HFFc6 (cell line): ENCODE measurements at places on chromosomes 1 and 21. TPM values are rescaled to one million over a fixed set of nuclear protein-coding genes. Genes with fewer than 3 reads are reported as not detected.

Gene LIN28A
- not detected in 3 replicates for total RNA-seq

Gene DNM3
- 0.21 and 0.26 TPM in 2 replicates for total RNA-seq

DNA sequence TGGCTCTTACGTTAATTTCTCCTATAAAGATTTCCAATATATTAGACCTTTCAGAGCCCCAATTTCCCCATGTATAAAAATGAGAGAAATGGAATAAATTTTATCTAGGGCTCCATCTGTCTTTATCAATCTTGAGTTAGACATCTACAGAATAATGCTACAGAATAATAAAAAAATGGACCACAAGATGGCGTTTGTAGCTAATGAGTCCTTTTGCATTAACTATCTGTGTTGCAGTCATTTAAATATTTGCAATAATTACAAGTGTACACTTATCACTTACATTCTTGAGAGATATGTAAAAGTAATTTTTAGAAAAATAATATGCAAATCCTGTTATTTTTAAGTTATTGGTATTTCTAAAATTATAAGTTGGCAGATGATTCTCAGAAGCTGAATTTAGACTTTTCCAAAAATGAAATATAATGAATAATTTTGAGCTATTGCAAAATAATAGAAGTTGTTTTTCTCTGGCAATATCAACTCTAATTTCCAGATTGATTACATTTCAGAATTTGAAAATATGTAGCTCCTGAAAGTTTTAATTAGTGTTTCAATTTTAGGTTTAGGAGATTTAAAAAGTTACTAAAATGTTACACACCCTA, 87.7 kb downstream of the SNX7 start:
- peak; percentile 7 for DNase-seq

DNA sequence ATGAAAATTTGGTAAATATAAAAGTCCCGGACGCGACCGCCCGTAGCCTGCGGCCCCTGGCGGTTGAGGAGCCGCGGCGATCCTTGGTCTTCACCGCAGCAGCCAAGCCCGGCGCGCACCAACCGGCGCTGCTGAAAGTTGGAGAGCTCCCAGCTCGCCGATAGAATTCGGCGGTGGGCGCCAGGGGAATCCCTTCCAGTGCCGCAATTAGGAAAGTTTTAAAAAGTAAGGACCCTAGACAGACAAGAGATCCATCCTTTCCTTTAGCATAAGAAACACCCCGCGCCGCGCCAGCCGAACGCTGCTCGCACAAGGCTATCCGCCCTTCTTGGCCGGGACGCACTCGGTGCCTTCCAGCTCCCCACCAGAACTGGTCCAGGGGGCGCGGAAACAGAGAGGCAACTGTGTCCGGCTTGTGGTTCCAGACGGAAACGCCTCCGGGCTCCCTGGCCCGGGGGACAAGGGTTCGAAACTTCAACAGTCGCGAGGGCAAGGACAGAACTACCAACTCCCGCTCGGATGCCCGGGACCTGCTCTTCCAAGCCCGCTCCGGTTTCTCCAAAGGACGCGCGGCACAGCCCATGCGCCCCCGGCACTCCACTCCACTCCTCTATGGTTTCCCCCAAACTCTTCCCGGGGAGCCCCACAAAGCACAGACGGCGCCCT, 1.7 kb downstream of the FAM78B start:
- no peak for DNase-seq

Gene U2AF1
- total RNA-seq, result 7.2 to 32.1 TPM (median 15.6 TPM) in 3 replicates

- no peak for DNase-seq
Measured at GRCh38 chr1:245272676-245273075, 117.9 kb downstream of the KIF26B start.

GRCh38 chr21:46089285-46089684, 8.6 kb upstream of the COL6A2 start:
- no peak for DNase-seq

DNA sequence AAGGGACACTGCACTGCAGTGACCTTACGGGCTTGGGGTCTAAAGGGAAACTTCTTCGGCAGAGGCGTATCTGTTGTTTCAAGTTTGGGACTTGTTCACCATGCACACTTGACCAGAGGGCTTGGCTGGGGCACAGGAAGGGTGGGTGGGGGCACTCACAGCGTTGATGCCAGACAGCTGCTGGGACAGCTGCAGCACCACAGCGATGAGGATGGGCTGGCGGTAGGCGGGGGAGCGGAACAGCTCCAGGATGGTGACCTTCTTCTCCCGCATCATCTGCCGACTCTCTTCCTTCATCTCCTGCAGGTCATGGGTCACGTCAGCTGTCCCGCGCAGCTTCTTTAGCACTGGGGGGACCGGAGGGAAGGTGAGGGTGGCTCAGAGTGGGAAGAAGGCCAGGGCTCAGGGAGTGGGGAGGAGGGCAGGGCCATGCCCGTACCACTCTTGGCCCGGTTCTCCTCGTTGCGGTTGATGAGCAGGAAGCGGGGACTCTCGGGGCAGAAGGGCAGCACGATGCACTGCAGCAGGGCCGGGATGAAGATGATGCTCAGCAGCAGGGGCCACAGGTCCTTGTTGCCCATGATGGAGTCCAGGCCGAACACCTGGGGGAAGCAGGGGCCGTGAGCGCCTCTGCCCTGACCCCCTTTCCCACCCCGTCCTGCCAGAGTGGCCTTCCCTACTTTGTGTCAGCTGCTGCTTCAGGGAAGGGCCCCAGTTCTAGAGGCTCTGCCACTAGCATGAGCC, 29.1 kb downstream of the SLC2A1 start:
- DNase-seq, result no peak

- DNase-seq, result no peak
Measured at GRCh38 chr1:247421074-247421473, 5.1 kb downstream of the NLRP3 start.

DNA sequence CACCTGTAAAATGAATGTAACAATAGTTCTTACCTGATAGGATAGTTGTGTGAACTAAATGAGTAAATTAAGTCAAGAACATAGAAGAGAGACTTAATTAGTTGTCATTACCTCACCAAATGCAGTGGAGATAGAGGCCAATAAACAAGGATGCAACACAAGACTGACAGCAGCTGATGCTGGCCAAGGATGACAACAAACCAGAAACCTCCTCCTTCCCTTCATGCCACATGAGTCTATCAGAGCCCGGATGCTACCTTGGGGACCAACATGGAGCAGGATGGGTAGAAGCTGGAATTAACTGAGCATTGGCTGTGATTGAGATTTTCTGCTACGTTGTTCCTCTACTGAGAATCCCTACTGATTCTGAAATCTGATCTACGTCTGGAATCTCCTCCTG, 30.3 kb upstream of the USP1 start:
- DNase-seq, result no peak

Gene RPTN
- not detected in 3 replicates for total RNA-seq

- DNase-seq, result no peak
Measured at GRCh38 chr1:82139751-82140468, 339.2 kb downstream of the ADGRL2 start.

- no peak for DNase-seq
Measured at GRCh38 chr1:231871878-231872277, 245.3 kb downstream of the DISC1 start.

- no peak for DNase-seq
Measured at GRCh38 chr1:33155877-33156538, 25.8 kb downstream of the TRIM62 start.

Gene GBP7
- total RNA-seq, result not detected in 2 replicates

- DNase-seq, result no peak
Measured at GRCh38 chr1:232650845-232651244, 20.9 kb upstream of the SIPA1L2 start.

Gene KRTAP13-2
- not detected in 3 replicates for total RNA-seq

Gene C1orf141
- not detected in 3 replicates for total RNA-seq

Gene RBM15
- 15.1 to 17.8 TPM (median 17.7 TPM) in 3 replicates for total RNA-seq

DNA sequence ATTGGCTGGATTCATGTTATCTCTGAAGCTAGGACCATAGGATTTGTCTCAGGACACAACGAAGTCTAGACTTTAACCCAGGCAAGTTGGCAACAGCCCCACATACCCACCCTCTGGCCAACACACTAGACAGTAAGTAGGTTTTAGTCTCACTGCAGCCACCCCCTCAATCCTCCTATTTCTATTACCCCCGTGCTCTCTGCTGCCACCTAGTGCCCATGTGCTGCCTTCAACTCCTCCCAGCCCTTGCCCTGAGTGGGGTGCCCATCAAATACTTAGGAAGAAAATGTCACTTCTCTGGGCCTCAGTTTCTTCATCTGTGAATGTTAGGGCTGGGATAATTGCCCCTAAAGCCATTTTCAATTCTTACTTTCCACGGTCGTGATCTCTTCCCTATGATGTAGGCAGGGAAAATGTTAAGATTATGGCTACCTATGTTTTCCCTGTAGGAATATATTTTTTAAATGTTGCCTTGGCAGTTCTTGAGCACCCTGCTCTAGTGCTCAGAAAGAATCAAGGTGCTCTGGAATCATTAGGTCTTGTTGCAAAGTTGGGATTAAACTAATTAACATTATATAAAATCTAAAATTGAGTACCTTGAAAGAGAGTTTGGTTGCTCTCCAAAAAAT, 213.0 kb downstream of the LMX1A start:
- DNase-seq, result no peak

GRCh38 chr21:26788790-26789189, 56.4 kb downstream of the ADAMTS1 start:
- no peak for DNase-seq

GRCh38 chr1:75969550-75969949, 37.3 kb upstream of the ASB17 start:
- DNase-seq, result peak; percentile 66

GRCh38 chr1:226708967-226709396, 30.1 kb downstream of the ITPKB start:
- no peak for DNase-seq

Gene TIE1
- total RNA-seq, result 0.54 TPM in 1 of 2 replicates, not detected in the other

- no peak for DNase-seq
Measured at GRCh38 chr1:224329484-224329841, 509 bp downstream of the NVL start.

GRCh38 chr1:164969253-164969652, 387.3 kb downstream of the LMX1A start:
- no peak for DNase-seq

Gene NMNAT2
- 20.2 and 28.5 TPM in 2 replicates for total RNA-seq

- DNase-seq, result no peak
Measured at GRCh38 chr1:30508611-30509010, 214.8 kb downstream of the MATN1 start.
